Activated T-helper 1 cell treated with anti-CD3 and anti-CD28 coated beads, Interleukin-2, amount 50 U/mL, for 16 hours (primary cell): ENCODE measurements at places on chromosomes 7 and 10.

- DNase-seq, result no peak
These were observed 170.1 kb downstream of the ADRA2A start for GRCh38 chr10:111246814-111247452.

GRCh38 chr10:52111101-52111891 is 202.8 kb upstream of the DKK1 start:
- DNase-seq, result no peak

GRCh38 chr10:58512491-58513187 is at the start of gene BICC1:
Gene BICC1 (plus strand): TSS chr10:58512872. CDS start chr10:58513144, 272 bp downstream.
- no peak for DNase-seq

GRCh38 chr7:116802144-116802745 is 60.1 kb upstream of the CAPZA2 start:
- DNase-seq, result no peak
